ENCODE measurements at places on chromosomes 2 and 18.

GRCh38 chr2:134438371-134438770 is 184.5 kb downstream of the MGAT5 start:
- no peak for DNase-seq

- no peak for DNase-seq
Observed at GRCh38 chr2:217399291-217399690, 539.4 kb upstream of the TNP1 start.

DNA sequence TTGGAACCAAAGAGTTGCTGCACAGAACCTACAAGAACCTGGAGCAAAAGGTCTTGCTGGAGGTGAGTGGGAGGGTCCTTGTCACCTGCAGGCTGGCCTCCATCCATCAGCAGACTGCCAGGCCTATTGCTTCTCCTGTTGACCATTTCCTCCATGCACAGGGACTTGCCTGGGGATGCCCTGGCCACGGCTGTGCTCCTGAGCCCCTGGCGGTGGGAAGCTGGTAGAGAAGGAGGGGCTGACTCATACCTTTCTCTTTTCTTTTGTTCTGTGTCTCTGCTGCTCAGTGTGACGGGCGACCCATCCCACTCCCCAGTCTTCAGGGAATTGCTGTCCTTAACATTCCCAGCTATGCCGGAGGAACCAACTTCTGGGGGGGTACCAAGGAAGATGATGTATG is 102.6 kb downstream of the DGKD start:
- no peak for DNase-seq

DNA sequence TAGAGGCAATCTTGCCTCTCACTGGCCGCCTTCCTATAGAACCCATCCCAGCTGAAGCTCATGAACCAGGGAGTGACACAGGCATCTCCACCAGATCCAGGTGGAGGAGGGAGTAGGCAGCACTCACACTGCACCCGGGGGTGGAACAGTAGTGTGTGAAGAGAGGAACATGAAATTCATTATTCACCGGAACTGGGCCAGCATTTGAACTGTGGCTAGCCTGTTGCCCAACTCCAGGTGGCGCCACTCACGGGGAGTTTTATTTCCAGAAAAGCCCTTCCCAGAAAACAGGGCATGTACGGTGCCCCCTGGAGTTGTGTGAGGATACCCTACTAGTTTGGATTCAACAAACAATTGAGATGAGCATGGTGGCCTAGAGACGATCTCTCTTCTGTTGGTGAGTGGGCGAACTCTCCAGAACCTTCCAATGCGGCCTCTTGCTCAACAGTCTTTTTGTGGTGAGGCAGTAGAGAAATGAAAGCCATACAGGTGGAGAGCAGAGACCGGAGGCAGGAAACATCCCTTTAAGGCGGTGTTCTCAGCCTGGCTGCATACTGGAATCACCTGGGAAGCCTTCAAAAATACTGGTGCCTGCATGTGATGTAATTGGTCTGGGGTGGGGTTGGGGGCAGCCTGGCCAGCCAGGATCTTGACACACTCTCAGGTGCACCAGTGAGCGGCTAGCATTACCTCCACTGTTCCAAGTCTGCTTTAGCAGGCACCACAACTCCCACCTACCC is 73.5 kb upstream of the NEDD4L start:
- peak; percentile 34 for DNase-seq
